ENCODE measurements at places on chromosomes 16 and 17.

DNA sequence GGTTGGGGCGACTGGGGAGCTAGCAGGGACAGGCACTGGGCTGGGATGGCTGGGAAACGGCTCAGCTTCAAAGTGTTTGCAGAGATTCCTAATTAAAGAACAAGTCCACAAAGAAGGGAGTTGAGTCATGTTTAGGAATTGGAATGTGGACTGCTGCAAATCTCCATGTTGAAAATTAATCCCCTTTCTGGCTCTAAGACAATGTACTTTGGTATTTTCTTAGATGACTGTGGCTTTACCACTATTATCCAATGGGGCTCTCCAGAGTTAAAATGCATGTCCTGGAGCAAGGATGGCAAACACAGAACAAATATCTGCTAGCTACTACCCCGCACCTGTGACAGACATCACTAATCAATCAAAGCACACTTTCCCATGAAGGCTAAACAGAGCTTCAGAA lies 22.2 kb upstream of the WSCD1 start:
- no peak for DNase-seq

DNA sequence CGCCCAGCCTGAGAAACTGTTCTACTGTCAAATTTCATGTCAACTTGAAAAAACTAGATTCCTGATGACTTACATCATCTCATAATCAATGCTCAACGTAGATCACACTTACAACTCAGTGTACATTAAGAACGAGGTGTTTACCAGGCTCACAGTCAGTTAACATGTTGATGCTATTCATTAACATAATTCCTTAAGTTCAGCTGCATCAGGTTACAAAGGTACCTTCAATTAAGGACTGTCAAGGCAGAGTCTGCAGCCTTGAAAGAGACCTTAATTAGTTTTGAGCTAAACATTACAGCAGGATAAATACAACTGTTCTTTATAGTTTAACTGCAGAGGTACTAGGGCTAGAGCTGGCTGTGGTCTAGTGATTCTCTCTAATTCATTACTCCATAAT lies 1.9 kb downstream of the GNA13 start:
- DNase-seq: no peak

DNA sequence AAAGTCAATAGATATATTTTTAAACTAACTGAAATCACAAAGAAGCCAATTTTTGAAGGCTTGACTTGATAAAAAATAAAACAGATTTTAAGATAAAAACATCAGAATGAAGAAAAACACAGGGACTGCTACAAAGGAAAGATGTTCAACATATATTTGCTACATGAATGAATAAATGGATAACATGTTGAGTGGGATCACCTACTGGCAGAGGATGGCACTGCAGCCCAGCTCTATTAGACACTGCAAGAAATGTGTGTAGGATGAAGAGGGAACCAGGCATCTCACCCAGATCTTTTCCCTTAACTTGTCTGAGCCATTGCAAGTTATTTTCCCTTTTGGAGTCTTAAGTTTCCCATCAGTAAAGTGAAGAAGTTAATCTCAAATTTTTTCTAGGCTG lies 4.2 kb downstream of the AIPL1 start:
- DNase-seq: no peak

GRCh38 chr16:12124742-12125141 lies 148.2 kb downstream of the SNX29 start:
- no peak for DNase-seq

- DNase-seq: no peak
Observed at GRCh38 chr17:66915204-66915611, 49.3 kb upstream of the CACNG4 start.

DNA sequence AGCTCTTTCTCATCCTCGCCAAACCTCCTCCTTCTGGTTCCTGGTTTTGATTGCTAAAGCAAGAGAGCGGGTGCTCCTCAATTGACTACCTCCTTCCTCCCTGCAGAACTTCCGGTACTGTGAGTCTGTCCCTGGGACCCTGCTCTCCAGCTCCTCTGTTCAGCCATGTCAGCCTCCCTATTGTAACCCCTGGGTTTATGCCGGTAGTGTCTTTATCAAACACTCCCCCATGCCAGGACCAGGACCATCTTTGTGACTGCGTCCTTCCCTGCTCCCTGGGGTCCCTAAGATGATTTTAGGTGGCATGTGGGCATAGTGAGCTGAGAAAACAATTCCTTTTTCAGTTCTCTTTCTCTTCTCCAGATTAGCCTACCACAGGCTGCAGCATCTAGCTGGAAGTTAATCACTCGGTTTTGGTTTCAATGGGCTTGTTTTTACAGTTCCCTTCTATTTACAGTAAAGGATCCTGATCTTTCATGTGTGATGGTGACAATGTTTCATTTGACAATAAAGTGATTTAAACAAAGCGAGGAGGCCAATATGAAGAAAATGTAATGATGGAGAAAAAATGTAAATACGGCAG lies 27.7 kb upstream of the IL21R start:
- DNase-seq: no peak

- no peak for DNase-seq
Observed at GRCh38 chr17:55040611-55041010, 72.0 kb downstream of the STXBP4 start.

DNA sequence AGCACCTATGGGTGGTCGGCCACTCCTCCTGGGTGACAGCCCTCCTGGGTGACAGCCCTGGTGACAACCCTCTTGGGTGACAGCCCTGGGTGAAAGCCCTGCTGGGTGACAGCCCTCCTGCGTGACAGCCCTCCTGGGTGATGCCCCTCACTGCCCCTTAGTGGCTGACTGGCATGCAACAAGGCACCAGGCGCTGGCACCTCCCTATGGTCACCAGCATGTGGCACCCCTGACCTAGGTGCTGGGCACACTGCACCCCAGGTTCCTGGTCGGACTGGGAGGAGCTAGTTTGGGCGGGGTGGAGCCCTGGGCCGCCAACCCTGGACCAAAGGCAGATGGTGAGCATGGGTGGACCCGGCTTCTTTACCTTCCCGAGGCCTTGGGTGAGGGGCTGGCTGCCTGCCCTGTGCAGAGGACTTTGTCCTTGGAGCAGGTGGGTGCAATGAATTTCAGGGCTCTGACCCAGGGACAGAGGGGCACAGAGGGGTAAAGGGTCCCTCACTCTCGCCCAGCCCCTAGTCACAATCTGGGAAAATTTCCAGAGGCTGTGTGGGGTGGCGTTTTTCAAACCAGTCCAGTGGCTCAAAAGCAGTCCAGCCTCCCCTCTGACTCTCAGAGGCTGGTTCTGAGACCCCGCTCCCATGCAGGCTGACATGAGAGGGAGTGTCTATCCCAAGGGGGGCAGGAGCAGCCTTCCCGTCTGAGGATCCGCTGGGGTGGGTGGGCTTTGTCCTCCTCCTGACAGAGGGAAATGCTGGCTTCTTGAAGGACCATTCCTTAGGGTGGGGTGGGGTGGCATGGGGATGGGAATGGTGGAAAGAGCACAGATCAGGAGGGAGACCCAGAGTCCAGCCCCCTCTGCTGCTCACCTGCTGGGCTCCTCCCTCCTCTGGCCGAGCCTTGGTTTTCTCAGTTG lies 25.9 kb upstream of the TNFRSF13B start:
- no peak for DNase-seq

DNA sequence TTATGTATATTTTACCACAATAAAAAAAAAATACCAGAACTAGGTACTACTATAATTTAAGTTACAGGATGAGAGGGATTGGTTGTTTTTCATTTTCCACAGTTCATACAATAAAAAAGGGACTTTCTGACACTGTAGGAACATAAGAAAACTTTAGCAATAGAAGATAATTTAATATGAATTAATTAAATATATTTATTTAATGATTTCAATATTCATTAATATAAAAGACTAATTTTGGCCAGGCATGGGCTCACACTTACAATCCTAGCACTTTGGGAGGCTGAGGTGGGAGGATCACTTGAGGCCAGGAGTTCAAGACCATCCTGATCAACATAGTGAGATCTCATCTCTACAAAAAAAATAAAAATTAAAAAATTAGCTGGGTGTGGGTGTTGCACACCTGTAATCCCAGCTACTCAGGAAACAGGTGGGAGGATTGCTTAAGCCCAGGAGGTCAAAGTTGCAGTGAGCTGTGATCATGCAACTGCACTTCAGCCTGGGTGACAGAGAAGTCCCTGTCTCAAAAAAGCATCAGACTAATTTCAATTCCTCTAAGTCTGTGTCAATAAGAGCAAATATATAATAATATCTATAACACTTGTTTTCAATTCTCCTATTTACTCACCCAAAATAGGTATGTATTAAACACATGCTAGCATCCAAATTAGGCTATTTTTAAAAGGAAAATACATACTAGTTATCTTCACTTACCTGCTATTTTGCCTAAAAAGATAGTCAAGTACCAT lies 79.6 kb downstream of the BRIP1 start:
- DNase-seq: no peak

DNA sequence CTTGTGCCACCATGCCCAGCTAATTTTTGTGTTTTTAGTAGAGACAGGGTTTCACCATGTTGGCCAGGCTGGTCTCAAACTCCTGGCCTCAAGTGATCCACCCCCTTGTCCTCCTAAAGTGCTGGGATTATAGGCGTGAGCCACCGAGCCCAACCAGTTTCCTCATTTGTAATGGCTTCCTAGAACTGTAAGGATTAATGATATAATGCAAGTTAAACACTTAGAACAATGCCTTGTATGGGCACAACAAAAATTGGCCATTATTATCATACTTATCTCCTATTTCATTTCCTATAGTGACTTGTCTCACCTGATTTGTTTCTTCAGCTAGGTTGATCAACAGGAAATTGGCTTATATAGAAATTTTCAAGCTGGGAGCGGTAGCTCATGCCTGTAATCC lies 14.1 kb downstream of the TUBD1 start:
- no peak for DNase-seq

- no peak for DNase-seq
Observed at GRCh38 chr17:81859906-81860755, at the start of gene P4HB. Gene P4HB (minus strand): TSS chr17:81860535. CDS start chr17:81860471, 64 bp downstream.
